IMR-90 (cell line): ENCODE measurements at places on chromosomes 1 and 21.
A peak's percentile ranks its signal among the peaks of the same experiment; 100 is the strongest.

GRCh38 chr1:31707711-31708110 lies 3.9 kb upstream of the COL16A1 start:
- peak; percentile 80 for DNase-seq

- DNase-seq = peak; percentile 44
Measured at GRCh38 chr1:220908757-220909156, 29.5 kb downstream of the HLX start.

- DNase-seq = no peak
Measured at GRCh38 chr1:119822406-119822805, 11.1 kb upstream of the REG4 start.

- no peak for DNase-seq
Measured at GRCh38 chr1:164643018-164643417, 84.0 kb downstream of the PBX1 start.

GRCh38 chr1:69315416-69315815 lies 252.3 kb upstream of the LRRC7 start:
- DNase-seq = no peak

GRCh38 chr1:150386592-150386991 lies 22.6 kb downstream of the RPRD2 start:
- DNase-seq = no peak

DNA sequence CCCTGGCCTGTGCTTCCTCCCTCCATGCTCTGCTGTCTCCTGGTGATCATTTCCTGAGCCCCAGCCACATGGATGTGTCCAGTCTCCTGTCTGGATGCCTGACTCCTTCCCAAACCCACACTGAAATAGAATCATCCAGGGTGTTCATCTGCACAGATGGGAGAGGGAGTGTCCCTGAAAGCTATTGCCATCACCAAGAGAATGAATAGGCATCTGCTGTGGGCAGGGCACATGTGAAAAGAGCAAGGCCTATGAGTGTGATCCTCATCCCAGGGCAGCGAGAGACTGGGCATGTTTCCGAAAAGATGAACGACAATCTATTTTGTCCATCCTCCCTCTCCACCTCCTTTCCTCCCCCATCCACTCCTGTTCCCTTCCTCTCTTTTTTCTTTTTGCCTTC lies 5.0 kb downstream of the IGSF21 start:
- DNase-seq = no peak
